ENCODE measurements at places on chromosomes 11 and 22.

- DNase-seq: no peak
These were observed 10.6 kb upstream of the SPI1 start for GRCh38 chr11:47388697-47389576.

- DNase-seq: no peak
These were observed 955.2 kb downstream of the JRKL start for GRCh38 chr11:97345032-97345431.

- no peak for DNase-seq
These were observed 7.1 kb downstream of the CLDN5 start for GRCh38 chr22:19517171-19517500.

- DNase-seq: no peak
These were observed 149.9 kb downstream of the PKNOX2 start for GRCh38 chr11:125314276-125315078.

DNA sequence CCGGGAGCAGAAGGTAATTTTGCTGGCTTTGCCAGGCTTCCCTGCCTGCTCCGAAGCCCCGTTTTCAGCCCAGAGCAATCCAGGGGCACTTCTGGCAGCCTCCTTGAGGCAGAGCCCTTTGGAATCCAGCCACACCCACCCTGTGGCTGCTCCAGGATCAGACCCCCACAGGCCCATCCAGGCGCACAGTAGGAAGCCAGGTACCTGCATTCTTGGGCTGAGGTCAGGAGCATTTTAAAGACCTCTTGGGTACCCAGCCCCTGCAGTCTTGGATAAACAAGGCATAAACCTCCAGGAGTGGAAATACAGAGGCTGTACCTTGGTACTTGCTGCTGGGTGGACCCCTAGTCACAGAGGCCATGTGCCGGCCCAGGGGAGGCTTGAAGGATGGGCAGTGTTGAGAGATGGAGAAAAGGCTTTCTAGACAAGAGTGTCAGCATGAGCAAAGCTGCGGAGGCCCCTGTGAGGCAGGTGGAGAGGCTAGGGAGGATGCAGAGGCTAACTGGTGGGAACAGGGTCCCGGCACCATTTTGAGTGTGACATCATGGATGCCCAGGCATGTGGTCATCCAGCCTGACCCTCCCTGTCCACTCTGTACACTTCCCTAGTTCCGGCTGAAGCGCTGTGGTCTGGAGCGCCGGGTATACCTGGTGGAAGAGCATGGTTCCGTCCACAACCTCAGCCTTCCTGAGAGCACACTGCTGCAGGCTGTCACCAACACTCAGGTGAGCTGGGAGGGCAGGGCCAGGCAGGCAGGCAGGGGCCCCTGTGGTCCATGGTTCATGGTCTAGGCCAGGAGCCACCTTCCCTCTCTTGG lies 3.9 kb downstream of the MUS81 start:
- DNase-seq: no peak

DNA sequence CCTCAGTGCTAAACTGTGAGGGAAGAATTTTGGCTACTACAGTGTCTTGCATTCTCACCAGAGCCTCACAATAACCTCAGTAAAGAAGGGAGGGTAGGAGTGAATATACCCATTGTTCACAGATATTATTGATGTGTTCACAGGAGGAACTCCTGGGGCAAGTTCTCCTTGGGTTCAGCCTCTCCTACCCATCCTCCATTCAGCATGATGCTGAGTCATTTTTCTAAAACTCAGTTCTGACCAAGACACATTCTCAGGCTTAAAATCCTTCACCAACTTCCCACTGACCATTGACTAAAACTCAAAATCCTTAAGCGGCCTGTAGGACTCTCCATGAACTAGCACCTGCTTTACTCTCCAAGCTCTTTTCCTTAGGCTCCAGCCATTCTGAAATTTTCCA lies 48.7 kb downstream of the SYTL2 start:
- DNase-seq: no peak
